DMS 273 treated with DMSO at 0.1 percent for 48 hours (cell line): ENCODE measurements at places on chromosomes 1 and 21.

- DNase-seq, result peak; percentile 90
Measured at GRCh38 chr1:226722240-226722900, 16.7 kb downstream of the ITPKB start.

DNA sequence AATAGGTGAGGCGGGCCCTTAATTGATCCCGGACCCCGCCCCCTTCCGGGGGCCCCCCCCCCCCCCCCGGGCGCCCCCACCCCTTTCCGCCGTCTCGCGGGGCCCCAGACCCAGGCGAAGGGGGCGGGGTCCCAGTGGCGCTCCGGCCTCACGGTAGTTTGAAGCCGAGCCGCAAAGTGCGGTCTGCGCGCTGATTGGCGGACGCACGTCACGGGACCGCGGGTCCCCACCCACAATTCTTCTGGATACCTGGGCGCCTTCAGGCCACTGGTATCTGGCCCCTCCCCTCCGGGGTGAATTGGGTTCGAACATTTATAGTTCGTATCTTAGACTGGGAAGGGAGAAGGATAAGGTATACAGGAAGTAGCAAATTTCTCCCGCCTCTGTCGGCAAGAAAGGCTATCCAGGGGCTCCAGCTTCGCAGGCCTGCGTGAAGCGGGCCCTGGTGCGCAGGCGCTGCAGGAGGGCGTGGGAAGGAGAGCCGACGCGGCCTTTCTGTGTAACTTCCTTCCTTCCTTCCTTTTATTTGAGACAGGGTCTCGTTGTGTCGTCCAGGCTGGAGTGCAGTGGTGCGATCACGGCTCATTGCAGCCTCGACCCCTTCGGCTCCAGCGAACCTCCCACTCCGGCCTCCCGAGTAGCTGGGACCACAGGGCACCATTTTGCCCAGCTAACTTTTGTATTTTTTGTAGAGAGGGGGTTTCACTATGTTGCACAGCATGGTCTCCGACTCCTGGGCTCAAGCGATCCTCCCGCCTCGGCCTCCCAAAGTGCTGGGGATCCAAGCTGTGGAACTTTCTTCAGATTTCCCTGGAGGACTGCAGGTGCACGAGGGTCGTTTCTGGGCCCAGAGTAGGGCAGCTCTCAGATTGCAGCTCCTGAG, 564 bp upstream of the HMGN1 start:
- DNase-seq, result peak; percentile 92

- DNase-seq, result peak; percentile 82
Measured at GRCh38 chr1:57492586-57493226, 68.8 kb upstream of the DAB1 start.

DNA sequence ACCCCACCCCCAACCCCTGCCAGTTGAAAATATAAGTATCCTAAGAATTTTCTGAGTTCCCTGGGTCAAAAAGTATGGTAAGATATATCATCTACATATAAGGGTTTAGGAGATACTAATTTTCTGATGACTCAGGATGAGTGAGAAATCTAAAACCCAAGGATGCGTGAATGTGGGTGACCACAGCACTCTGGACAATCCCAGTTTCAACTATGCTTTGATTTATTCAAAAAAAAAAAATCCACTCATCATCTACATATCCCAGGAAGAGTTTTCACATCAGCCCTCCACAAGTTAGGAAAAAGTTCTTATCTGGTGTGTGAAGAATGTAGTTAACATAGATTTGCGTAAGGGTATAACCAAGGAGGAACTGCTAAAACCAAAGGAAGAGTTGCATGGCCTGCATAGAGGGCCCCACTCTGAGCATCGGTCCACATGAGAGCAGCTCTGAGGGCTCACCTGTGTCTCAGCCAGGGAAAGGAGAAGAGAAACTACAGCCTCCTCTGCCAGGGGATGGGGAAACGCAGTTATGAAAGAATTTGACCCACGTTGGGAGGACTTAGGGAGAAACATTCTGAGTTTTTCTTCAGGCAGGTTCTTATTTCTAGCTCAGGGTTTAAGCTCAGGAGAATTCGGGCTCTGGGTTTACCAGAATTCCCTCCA, 18.8 kb downstream of the LAMB3 start:
- DNase-seq, result no peak

DNA sequence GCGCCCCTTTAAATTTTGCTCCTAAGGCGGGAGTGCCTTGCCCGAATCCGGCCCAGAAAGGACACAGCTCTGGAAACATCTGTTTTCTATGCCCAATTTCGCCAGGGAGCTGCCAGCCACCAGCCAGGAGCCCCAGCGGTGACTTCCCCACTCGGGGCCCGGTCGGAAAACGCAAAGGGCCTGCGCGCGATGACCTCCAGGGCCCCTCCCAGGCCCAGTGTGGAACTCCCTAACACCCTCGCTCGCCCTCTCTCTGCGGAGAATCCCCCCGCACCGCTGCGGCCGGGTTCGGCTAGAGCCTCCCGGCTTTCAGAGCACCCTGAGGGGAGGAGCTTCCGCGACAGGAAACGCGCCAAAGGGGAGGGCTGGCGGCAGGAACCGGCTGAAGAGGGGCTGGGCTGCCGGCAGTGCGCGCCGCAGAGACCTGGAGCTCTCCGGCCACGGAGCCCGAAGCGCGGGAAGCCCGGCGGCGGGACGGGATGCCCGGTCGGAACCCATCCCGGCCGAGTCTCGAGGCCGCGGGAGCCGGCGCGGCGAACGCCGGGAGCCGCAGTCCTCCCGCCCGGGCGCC, 505 bp downstream of the CLSPN start:
- DNase-seq, result peak; percentile 52
